SK-MEL-5 (cell line): ENCODE measurements at places on chromosomes 16 and 17. TPM values are rescaled to one million over a fixed set of nuclear protein-coding genes. Genes with fewer than 3 reads are reported as not detected.

DNA sequence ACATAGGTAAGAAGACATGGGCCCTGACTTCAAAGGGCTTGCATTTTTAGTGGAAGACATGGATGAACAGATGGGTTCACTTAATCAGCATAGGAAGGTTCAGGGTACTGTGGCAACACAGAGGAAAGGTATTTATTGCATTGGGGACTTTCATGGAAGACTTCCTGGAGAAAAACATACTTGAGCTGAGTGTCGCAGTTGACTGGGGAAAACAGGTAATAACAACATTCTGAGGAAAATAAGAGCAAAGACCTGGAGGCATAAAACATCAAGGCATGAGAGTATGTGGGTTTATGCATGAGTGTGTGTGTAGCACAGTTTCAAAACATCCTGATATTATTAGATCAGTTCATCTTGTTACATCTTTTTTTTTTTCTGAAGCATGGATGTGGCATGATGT is 82.7 kb downstream of the MAP2K6 start:
- no peak for DNase-seq

- DNase-seq = peak; percentile 82
Observed at GRCh38 chr16:87636050-87636684, 33.9 kb downstream of the JPH3 start.

DNA sequence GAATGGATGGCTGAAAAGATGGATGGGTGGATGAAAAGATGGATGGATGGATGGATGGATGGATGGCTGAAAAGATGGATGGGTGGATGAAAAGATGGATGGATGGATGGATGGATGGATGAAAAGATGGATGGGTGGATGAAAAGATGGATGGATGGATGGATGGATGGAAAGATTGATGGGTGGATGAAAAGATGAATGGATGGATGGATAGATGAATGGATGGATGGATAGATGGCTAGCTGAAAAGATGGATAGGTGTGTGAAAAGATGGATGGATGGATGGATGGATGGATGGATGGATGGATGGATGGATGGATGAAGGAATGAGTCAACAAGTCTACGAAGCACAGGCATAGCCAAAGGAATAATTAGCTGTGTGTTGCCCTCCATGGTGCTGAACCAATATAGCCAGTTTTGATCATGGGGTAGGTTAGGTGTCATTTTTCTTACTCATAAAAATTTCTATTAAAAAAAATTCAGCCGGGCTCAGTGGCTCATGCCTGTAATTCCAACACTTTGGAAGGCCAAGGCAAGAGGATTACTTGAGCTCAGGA is 41.1 kb downstream of the NLRC5 start:
- no peak for DNase-seq

DNA sequence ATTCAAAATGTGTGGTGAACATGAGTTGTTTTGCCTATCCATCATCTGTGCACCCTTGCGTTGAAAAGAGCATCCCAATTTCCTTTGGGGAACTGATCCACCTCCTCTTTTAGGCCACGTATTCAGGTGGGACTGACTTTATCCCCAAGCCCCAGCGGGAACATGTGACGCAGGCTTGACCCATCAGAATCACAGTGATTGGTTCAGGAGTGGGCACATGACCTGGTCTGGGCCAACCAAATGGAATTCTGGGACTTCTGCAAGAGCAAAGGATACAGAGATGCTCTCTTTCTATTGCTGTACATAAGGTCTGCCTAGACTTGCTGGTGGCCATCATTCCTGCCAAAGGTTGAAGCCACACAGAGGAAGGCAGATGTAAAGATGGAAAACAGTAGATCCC is 158.9 kb downstream of the IRX5 start:
- DNase-seq = no peak

DNA sequence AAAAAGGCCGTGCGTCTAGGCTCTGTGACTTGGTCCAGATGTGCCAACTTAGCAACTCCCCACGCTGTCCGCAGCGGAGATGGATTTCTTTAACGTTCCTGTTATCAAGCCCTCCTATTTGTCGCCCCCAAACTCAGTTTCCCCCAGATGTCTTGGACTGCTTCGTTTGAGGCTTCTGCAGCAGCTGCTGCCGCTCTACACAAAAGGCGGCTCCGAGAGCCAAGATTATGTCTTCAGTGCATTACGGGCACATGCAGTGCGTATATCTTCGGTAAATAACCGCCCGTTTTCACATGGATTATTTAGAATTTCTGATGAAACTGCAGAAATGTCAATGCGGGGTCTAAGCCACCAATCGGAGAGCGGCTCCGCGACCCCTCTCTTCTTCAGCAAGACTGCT is 240.6 kb upstream of the ZFHX3 start:
- DNase-seq = no peak

GRCh38 chr16:87410530-87410929 is 18.4 kb downstream of the MAP1LC3B start:
- DNase-seq = no peak

- DNase-seq = no peak
Observed at GRCh38 chr16:81410643-81411293, 33.8 kb upstream of the CMIP start.

GRCh38 chr17:37276475-37276874 is 99.3 kb upstream of the C17orf78 start:
- no peak for DNase-seq

DNA sequence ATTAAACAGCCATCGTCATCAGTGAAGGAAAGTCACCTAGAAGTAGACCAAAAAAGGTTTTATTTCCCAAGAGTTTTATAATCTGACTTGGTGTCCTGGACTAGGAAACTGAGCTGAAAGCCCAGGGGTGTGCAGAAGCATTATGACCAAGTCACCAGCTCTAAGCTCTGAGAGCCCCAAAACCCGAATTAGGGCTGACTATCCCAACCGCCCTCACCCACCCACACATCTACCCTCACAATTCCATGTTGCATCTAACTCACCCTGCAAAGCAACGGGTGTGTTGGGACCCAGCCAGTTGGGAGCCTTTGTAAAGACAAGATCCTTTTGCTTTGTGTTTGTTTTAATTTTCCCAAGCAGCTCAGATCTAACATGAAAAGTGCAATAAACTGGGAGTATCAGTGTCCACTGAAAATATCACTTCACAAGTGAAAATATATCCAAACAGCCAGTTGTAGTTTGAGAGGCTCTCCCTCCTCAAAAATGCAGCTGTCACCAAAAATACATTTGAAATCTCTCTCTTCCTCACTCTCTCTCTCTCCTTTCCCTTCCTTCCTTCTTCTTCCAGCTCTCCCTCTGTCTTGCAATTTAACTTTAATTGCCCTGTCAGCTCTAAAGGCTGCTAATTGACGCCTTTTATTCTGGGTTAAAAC is 16.2 kb upstream of the NOG start:
- DNase-seq = no peak

- no peak for DNase-seq
Observed at GRCh38 chr16:2530629-2531318, 434 bp downstream of the CEMP1 start.

- no peak for DNase-seq
Observed at GRCh38 chr17:65771704-65772103, 210.3 kb upstream of the AXIN2 start.

DNA sequence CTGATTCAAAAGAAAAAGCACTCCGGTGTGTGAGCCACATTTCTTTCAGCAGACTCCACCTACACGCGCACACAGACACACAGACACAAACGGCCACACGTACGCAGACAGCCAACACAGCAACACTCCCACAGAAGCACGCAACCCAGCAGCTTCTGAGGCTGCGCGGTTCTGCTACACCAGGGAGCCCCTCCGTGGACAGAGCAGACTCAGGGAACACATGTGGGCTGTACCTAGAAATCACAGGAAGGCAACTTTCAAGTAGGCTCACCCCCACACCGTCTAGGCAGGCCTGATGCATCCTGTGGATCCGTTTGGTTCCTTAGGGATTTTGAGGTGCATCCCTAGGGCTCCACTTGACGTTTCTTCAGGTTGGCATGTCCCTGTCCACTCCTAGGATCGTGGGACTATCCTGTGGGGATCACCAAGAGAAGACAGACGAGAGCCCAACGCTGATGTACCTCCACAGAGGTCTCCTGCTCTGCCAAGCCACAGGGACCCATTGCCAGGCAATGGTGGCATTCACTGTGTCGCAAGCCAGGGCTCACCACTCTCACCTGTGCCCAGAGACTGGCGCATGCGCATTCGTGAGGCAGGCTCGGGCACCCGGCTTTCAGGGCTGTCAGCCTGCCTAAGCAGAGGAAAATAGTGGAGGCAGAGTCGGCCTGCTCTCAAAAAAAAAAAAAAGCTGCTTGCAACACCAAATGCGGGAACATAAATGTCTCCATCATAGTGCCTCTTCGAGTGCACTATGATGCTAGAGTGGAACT is 2333.3 kb downstream of the TP53TG3F start:
- DNase-seq = no peak

DNA sequence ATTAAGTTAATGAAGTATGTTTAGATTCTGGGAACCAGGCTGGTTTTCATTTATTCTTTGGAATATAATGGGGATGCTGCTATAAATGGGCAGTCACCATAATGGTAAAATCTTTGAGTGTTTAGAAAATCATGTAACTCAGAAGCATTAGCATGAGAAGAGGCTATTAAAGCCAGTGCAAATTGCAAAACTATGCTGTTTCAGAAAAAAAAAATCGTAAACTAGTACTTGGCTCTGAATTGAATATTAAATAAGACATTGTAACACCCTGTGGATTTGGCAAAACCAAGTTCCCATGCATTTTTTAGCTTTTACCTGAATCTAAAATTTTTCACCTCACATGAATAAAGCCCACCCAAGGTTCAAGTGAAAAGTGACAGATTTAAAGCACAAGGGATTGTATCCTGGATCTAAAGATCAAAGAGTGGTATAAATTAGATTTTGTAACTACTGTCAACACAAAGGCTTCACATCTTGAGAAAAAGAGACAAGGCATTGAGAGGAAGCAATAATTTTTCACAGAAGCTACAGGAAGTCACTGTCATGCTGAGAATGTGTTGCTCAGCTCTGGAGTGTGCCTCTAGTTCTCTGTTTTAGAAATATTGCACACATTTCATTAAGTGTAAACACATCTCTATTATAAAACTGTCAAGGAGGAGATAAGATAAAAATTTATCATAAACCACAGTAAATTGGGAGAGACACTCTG is 142.2 kb downstream of the ABCA8 start:
- DNase-seq = no peak

DNA sequence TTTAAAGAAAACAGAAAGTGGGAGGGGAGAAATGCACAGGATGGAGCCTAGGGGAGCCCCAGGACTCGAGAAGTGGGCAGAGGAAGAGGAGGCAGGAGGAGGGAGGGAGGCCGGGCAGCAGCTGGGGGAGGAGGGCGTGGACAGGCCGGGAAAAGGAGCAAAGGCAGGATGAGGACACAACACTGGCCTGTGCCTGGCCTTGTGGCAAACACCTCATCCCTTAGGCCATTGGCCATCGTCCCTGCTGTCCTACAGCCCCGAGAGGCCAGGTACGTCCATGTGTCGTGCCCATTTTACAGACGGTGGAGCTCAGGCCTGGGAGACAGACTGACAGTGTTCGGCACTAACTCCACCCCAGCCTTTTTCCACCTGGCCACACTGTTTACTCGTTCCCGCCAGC is 15.9 kb downstream of the JPH3 start:
- DNase-seq = no peak

DNA sequence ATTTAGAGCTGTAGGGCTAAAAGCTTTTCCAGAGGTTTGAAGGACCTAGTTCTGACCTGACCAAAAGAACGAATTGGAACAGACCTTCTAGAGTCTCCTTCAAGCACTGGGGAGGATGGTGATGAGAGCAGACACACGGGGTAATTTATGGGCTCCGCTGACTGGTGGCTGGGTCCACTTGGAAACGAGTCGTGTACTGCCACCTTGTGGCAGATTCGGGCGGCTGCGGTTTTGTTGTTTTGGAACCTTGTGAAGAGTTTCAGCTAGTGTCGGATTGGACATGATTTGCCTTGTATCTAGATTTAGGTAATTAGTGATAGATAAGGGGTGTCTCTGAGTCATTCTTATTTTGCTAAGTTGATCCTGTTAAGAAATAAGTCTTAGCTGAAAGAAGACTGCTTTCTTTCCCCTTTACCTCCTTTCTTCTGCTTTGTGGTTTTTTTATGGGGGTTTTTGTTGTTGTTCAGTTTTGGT is 98.9 kb downstream of the AATF start:
- peak; percentile 88 for DNase-seq

- DNase-seq = no peak
Observed at GRCh38 chr17:11238705-11239104, 2.3 kb upstream of the SHISA6 start.

GRCh38 chr17:27994586-27994985 is 47.9 kb upstream of the NLK start:
- peak; percentile 29 for DNase-seq

GRCh38 chr17:11241611-11242226 is 706 bp downstream of the SHISA6 start:
- DNase-seq = no peak

DNA sequence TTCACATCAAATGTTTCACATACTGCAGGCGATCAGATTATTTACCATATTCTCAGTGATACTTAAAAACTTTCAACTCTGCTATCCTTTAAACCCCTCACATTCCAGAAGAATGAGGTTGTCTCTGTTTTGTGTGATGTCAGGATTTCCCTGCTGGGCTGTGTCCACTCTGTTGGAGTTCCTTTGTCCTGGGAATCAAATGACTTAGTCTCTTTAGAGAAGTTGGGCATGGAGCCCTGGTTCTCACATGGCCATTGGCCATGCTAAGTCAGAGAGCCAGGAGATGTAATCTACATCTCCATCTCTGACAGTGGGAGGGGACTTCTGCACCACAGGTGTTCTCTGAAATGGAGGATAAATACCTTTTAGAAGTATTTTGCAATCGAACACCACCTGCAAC is 205.1 kb upstream of the MAF start:
- DNase-seq = no peak

GRCh38 chr16:79412783-79413225 is 187.7 kb downstream of the MAF start:
- DNase-seq = no peak

- no peak for DNase-seq
Observed at GRCh38 chr17:78323826-78324390, 36.0 kb downstream of the SOCS3 start.

- DNase-seq = no peak
Observed at GRCh38 chr17:32112416-32112815, 29.9 kb upstream of the RHOT1 start.

MYH4 gene
- total RNA-seq = not detected in 2 replicates

C16orf46 gene
- 0.11 and 0.82 TPM in 2 replicates for total RNA-seq

NTN3 gene
- total RNA-seq = 0.21 TPM in 1 of 2 replicates, not detected in the other

LRRC37A gene
- total RNA-seq = 2.3 and 2.5 TPM in 2 replicates

RAP1GAP2 gene
- total RNA-seq = 1.7 and 2.0 TPM in 2 replicates

KRTAP2-3 gene
- total RNA-seq = not detected in 2 replicates
